ENCODE measurements at places on chromosomes 3 and 15.

GRCh38 chr3:105360003-105360402 lies 6.7 kb upstream of the ALCAM start:
- DNase-seq = no peak

- DNase-seq = peak; percentile 85
These were observed 53.2 kb downstream of the FBN1 start for GRCh38 chr15:48592221-48592731.

- no peak for DNase-seq
These were observed at the start of gene RGMA for GRCh38 chr15:93088981-93089726. Gene RGMA (minus strand): TSS chr15:93089211. CDS start chr15:93088932, 279 bp downstream.

- DNase-seq = no peak
These were observed 4.5 kb upstream of the IQCF5 start for GRCh38 chr3:51879937-51880336.

DNA sequence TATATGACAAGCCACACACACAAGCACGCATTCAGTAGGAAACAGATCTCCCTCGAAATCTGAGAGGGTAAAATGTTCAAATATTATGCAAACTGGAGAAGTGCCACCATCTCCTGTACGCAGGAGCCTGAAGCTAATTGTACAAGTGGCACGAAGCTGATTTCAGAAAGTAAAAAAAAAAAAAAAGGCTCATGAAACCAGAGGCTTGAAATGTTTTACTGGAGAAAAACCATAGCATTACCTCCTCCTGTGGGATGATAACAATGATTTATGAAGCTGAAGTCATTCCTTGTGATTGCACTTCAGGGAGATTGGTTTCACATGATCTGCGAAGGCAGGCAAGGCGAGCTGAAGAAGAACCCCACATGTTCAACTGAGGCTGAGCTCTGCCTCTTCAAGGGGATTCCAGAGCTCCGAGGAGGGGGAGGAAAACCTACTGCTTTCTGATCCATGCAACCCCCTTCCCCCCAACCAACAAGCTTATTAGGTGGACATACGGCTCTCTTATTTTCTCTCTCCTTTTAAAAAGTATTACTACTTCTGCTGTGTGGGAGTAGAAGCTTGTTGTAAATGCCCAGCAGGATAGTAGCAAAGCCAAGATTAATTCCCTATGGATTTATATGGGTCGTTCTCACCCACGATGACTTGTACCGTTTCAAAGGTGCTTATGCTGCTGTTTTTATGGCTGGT lies 101.1 kb downstream of the GREM1 start:
- DNase-seq = peak; percentile 37

- DNase-seq = no peak
These were observed 233.4 kb upstream of the LRTM1 start for GRCh38 chr3:55161231-55161630.

DNA sequence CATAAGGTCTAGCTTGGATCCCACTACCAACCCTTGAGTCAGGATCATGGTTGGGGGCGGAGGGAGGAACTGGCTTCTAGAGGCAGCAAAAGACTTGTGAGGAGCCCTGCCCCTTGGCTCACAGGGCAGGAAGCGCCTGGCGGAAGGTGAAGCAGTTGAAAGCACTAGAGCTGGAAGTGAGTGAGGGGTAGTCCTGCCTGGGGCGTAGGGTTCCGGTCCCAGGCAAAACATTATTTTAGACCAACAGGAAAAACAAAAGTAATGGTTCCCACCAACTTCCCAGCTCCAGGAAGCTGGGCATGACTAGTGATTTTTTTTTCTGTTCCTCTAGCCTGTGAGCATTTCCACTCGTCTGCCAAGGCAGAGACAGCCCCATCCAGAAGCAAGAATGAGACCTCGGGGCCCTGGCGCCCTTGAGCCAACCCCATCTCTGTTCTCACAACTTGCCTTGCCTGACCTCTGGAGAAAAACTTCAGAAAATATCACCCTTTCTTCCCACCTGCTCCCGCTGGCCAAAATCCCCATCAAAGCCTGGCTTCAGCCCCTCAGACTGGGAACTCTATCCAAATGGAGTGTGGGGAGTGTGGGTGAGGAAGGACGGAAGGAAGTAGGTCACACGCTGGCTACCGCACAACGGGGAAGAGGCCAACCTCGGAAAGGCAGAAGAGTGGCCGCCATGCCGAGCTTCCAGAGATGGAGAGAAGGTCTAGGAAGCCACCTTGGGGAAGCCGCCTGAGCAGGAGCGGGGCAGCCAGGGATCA lies 57.5 kb downstream of the RBPMS2 start:
- no peak for DNase-seq

GRCh38 chr3:186973702-186974101 lies 43.4 kb downstream of the ST6GAL1 start:
- DNase-seq = no peak

DNA sequence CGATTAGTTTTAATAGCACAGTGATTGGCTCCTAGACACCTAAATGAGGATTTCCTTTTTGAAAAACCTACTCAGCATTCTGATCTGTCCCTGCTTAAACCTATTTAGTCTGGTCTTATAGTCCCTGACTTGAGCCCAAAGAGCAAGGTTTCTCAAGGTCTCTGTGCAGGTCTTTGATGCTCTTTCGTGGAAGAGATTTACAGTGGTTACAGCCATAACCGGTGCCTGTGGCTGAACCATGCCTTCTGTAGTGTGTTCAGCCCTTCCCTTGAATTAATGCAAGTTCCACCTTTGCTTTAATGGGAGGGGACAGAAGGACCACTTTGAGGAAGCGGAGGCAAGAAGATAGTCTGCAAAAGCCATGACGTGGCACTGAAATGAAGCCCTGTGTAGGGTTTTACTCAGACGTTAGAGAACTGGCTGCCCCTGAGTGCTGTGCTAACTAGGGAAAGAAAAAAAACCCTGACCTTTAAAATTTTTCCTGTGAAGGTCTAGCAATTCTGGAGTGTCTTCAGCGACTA lies 43.0 kb downstream of the ZBTB38 start:
- DNase-seq = peak; percentile 48

- no peak for DNase-seq
These were observed 226.1 kb upstream of the BHLHE40 start for GRCh38 chr3:4753073-4753691.

GRCh38 chr15:66614456-66614855 lies 48.7 kb upstream of the LCTL start:
- DNase-seq = no peak

- DNase-seq = peak; percentile 78
These were observed 238.2 kb upstream of the C2CD4B start for GRCh38 chr15:62403164-62403809.

DNA sequence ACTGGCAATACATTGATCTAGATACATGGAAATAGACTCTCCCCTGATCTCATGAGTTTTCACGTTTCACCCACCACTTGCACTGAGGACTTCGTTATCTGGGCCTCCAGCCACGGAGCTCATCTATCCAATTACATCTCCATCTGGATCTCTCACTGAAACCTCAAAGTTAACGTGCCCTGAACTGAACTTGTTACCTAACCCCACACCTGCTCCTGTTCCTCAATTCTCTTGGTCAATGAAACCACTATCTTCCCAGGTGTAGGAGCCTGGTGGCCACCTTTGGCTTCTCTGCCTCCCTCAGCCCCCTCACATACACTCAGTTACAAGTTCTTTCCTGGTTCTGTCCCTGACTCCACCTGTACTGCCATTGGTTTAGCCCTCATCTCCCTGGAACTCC lies 9.7 kb downstream of the DGKG start:
- DNase-seq = no peak

DNA sequence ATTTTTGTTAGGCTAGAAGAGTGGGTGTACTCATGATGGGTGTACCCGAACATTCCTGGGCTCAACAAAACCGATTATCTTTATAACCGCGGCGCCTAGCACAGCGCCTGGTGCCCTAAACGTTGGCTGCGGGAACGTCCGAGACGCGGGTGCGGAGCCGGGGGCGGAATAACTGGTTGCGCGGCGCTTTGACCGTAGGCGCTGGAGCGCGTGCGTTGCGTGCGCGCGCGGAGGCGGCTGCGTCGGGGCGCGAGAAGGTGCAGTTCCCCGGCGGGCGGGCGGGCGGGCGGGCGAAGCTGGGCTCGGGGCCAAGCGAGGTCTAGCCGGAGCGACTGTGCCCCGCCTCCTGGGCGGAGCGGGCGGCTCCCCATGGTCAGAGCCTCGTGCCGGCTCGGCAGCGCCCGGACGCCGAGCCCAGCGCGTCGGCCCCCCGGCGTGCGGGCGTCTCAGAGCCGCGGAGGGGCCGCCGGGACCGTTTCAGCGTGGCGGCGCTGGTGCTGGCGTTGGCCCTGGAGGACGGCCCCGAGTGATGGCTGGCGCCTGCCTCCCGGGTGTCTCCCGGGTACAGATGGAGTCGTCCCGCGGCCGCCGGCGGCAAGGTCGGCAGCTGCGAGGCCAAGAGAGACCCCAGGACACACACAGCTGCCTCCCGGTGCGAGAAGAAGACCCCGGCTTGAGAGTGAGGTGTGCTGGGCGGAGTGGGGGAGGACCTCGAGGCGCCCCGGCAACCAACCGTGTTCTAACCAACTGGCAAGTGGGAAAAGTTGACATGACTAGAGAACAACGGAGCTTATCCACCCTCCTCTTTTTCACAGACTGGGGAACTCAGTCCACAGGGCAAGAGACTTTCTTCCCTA lies at the start of gene PLAAT1:
Gene PLAAT1 (plus strand): TSS at position 373 of the 857 bp plus-strand sequence. CDS start 14,429 bp downstream, outside the sequence.
- no peak for DNase-seq

GRCh38 chr3:147937891-147938290 lies 528.7 kb downstream of the ZIC1 start:
- no peak for DNase-seq

GRCh38 chr3:195195321-195196209 lies 75.4 kb downstream of the XXYLT1 start:
- no peak for DNase-seq

DNA sequence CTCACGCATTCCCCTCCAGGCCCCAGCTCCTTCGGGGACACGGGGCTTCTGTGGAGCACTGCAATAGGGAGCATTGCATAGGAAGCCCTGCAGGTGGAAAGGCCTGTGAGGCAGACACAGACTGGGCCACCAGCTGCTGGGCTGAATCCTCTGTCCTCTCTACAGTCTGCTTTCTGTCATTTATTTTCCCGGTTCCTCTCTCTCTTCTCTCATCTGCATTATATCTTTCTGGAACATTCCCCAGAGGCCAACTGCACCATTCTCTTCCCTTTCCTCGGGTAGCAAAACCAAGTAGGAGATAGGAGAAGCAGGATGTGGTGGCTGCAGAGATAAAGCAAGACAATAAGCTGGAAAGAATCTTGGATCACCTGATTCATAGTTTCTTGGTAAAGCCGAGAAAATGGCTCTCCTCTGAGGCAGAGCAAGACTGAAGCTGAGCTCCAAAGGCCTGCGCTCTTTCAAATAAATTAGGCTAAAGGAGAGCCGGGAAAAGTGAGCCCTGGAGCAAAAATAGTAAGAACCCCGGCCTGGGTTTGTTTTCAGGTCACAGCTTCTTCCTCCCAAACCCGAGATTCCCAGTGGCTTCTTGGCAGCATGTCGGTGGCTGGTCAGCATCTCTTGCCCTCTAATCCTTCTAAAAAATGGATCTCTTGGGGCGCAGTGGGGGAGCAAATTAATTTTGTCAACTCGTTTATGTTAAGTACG lies 5.3 kb downstream of the TM4SF4 start:
- no peak for DNase-seq

GRCh38 chr15:37824717-37825382 lies 109.6 kb upstream of the TMCO5A start:
- peak; percentile 60 for DNase-seq

GRCh38 chr3:43405888-43406642 lies 119.7 kb downstream of the SNRK start:
- DNase-seq = no peak

- peak; percentile 6 for DNase-seq
These were observed 654 bp downstream of the RUBCN start for GRCh38 chr3:197736010-197736490.

DNA sequence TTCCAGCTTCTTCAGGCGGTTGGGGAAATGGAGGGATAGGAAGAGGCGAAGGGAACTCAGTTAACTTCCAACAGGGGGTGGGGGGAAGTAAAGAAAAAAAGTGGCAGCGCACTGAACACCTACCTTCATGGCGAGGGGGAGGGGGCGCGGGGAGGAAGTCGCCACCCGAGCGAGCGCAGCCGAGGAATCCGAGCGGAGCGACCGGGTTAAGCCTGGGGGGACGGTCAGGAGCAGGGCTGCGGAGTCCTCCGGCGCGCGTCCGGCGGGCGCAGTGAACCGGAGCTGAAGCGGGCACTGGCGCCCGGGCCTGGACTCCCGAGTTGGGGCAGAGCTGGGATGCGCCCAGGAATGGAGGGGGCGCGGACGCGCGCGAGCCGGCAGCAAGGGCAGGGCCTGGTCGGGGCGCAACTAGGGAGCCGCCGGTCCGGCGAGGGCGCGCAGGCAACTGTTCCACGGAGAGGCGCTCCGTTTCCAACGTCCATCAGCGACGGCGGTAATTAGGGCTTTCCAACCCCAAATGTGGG lies at the start of gene WNT5A:
Gene WNT5A (minus strand): TSS at position 450 of the 524 bp plus-strand sequence. CDS start 321 bp downstream, at position 129.
- DNase-seq = peak; percentile 64

DNA sequence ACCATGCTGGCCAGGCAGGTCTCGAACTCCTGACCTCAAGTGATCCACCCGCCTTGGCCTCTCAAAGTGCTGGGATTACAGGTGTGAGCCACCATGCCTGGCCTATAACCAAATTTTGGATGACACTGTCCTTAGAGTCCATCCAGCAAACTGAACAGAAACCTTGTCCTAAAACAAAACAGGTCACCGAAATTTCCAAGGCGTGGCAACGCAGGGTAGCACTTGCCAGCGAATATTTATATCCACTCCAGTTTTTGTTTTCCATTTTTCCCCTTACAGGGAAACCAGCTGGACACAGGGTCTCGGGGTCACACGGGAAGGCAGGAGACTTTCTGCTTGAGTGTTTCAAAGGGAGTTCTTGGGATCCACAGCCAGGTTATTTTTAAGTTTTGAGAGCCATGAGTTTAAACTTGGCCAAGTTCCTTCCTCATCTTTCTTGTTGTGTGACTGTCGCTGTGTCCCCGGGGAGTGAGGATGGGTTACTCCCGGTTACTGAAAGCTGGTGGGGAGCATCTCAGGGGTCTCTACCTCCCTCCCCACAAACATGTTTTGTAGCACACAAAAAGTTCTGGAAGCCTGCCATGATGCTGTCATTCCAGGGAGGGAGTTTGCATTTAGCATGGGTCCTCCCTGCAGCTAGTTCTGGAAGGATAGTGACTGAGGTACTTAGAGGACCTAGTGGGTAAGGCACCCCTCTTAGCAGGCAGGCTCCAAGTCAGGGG lies 12.6 kb downstream of the LIMD1 start:
- no peak for DNase-seq

Data from fibroblast of gingiva (primary cell).